ENCODE measurements at places on chromosomes 7 and 10. TPM values are rescaled to one million over a fixed set of nuclear protein-coding genes. Genes with fewer than 3 reads are reported as not detected.

NDUFA5 gene
- polyA plus RNA-seq: 406 TPM

ADAM22 gene
- polyA plus RNA-seq: 46.3 TPM

AOAH gene
- polyA plus RNA-seq: 0.76 TPM

ZNF365 gene
- polyA plus RNA-seq: 3.1 TPM

NEUROD6 gene
- not detected for polyA plus RNA-seq

OR6B1 gene
- not detected for polyA plus RNA-seq

MYL10 gene
- polyA plus RNA-seq: not detected

AP5Z1 gene
- polyA plus RNA-seq: 44.4 TPM

CNTNAP2 gene
- 276 TPM for polyA plus RNA-seq

CDHR1 gene
- polyA plus RNA-seq: 3.3 TPM

FAM25C gene
- polyA plus RNA-seq: not detected

PILRB gene
- polyA plus RNA-seq: 274 TPM

CALML5 gene
- polyA plus RNA-seq: not detected

CDNF gene
- 1.5 TPM for polyA plus RNA-seq

FRAT2 gene
- polyA plus RNA-seq: 18.5 TPM

CDHR3 gene
- 2.9 TPM for polyA plus RNA-seq

AGBL3 gene
- 9.5 TPM for polyA plus RNA-seq

ADCYAP1R1 gene
- 8.6 TPM for polyA plus RNA-seq

PPP1R9A gene
- polyA plus RNA-seq: 54.1 TPM

LIPF gene
- polyA plus RNA-seq: not detected

FAM237B gene
- polyA plus RNA-seq: not detected
